Mesangial cell (primary cell): ENCODE measurements at places on chromosomes 7 and 10. TPM values are rescaled to one million over a fixed set of nuclear protein-coding genes. Genes with fewer than 3 reads are reported as not detected.

Gene LIPK
- total RNA-seq: not detected in 2 replicates

Gene FOXK1
- total RNA-seq: 35.7 and 53.2 TPM in 2 replicates

Gene PRLHR
- not detected in 2 replicates for total RNA-seq

Gene CHRM2
- 2.9 and 14.5 TPM in 2 replicates for total RNA-seq

Gene AASS
- 11.0 and 14.3 TPM in 2 replicates for total RNA-seq

Gene ELFN1
- 0.49 and 2.8 TPM in 2 replicates for total RNA-seq

Gene ZNHIT1
- 94.8 and 117 TPM in 2 replicates for total RNA-seq

Gene MTURN
- total RNA-seq: 5.2 and 6.0 TPM in 2 replicates

Gene FKBP9
- total RNA-seq: 91.4 and 175 TPM in 2 replicates

Gene ASZ1
- not detected in 2 replicates for total RNA-seq

Gene ADRB1
- total RNA-seq: not detected in 2 replicates

Gene ITPRID1
- total RNA-seq: not detected in 2 replicates

Gene SPDYE6
- not detected in 2 replicates for total RNA-seq

Gene MNX1
- 0.33 and 0.63 TPM in 2 replicates for total RNA-seq

Gene ASAH2
- total RNA-seq: under 0.01 and 0.33 TPM in 2 replicates

Gene UTF1
- not detected in 2 replicates for total RNA-seq

Gene TMEM229A
- not detected in 2 replicates for total RNA-seq

Gene TFEC
- total RNA-seq: not detected in 2 replicates

Gene RSPH10B2
- total RNA-seq: not detected in 2 replicates

Gene OR2A1
- total RNA-seq: 0.13 and 0.33 TPM in 2 replicates

Gene ASB10
- not detected in 2 replicates for total RNA-seq

Gene PTPRZ1
- total RNA-seq: 0.81 TPM in 1 of 2 replicates, not detected in the other

Gene TRIM50
- not detected in 2 replicates for total RNA-seq

Gene NUTM2D
- 0.81 and 7.0 TPM in 2 replicates for total RNA-seq

Gene ANKRD16
- 8.6 and 10.3 TPM in 2 replicates for total RNA-seq

Gene LBX1
- not detected in 2 replicates for total RNA-seq

Gene ANKRD30A
- not detected in 2 replicates for total RNA-seq

Gene CRYGN
- total RNA-seq: 1.3 TPM in 1 of 2 replicates, not detected in the other

Gene ABCC2
- total RNA-seq: 0.38 and 0.81 TPM in 2 replicates

Gene UCN3
- not detected in 2 replicates for total RNA-seq

Gene GLI3
- 3.6 and 9.6 TPM in 2 replicates for total RNA-seq

Gene SFRP4
- total RNA-seq: 0.33 and 27.4 TPM in 2 replicates

Gene IDI2
- not detected in 2 replicates for total RNA-seq

Gene SPDYE16
- not detected in 2 replicates for total RNA-seq

Gene AUTS2
- 8.6 and 12.3 TPM in 2 replicates for total RNA-seq

Gene ZNF467
- total RNA-seq: 0.49 and 12.8 TPM in 2 replicates

Gene PIP
- total RNA-seq: not detected in 2 replicates

Gene NRG3
- total RNA-seq: 3.3 and 6.4 TPM in 2 replicates

Gene PHYHIPL
- total RNA-seq: under 0.01 TPM in 1 of 2 replicates, not detected in the other

Gene PRPF18
- total RNA-seq: 8.2 and 9.0 TPM in 2 replicates

Gene LAMB1
- total RNA-seq: 241 and 438 TPM in 2 replicates

Gene HOXA10
- 45.8 and 54.5 TPM in 2 replicates for total RNA-seq

Gene PDGFA
- 41.6 and 50.0 TPM in 2 replicates for total RNA-seq

Gene MBL2
- total RNA-seq: not detected in 2 replicates

Gene FAM20C
- 35.2 and 64.7 TPM in 2 replicates for total RNA-seq

Gene ETV1
- total RNA-seq: 6.0 and 15.6 TPM in 2 replicates

Gene KEL
- 0.13 TPM in 1 of 2 replicates, not detected in the other for total RNA-seq

Gene SNX13
- total RNA-seq: 15.2 and 20.9 TPM in 2 replicates
